IMR-90 (cell line): ENCODE measurements at places on chromosomes 1 and 21. TPM values are rescaled to one million over a fixed set of nuclear protein-coding genes. Genes with fewer than 3 reads are reported as not detected.

- DNase-seq, result no peak
Observed at GRCh38 chr1:151991663-151992302, 1.9 kb downstream of the S100A10 start.

- DNase-seq, result peak; percentile 76
Observed at GRCh38 chr1:160256396-160257046, 5.8 kb downstream of the DCAF8 start.

GRCh38 chr1:203185585-203185984, 919 bp downstream of the CHI3L1 start:
- no peak for DNase-seq

DNA sequence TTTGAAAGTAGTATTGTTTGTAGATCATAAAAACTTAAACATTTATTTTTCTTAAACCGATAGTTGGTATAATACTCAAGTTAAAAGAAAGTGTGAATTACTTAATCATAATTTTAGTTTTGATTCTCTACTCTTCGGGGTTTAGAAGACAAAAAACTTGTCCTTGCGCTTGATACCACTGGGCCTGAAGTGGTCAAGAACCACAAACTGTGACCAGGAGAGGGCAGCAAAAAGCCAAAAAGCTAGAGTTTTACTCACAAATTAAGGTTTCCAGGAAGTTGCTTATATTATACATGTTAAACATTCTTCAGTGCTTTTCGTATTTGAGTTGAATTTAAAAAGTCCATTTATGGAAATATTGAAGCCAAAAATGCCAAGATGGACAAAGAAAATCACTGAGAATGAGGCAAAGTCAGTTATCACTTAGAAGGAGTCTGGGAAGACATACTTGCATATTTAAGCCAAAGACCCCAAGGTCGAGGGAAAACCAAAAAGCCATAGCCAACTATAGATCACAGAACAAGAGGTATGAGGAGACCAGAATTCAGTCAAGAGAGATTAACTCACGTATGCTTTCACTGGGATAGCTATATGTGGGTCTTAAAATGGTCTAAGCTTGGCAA, 34.2 kb downstream of the EFCAB7 start:
- DNase-seq, result peak; percentile 67

DNA sequence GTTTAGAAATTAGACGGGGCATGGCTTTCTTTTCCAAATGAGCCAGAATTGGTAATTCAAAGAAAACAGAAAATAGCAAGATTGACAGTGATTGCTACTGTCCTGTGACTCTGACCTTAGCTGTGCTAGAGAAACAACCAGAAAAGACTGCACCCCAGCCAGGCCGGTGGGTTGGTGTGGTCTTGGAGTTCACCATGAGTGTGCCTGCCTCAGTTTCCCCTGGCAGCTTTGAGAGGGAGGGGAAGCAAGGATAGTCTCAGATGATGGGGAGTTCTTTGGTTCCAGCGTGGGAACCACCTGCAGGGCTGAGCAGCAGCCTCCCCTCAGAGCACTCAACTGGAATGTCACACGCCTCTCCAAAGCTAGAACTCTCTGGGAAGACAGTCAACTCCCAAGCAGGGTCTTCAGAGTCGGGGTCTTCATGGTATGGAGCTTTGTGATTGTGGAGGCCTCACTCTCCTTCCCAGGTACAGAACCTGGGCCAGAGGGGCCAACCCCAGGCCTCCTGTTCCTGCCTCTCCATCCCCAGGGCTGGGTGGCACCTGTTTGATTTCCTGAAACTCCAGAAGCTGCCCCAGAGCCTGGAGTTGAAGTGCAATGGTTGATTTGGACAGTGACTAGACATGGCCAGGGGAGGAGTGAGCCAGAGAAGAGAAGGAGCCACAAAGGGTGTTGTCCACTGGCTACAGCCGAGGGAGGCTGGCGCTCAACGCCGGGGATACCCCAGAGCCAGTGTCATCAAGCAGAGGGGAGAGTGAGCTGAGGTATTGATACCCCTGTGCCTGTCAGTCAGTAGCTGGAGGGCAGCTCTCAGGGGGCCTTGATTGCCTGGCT, 35.7 kb downstream of the SIM2 start:
- DNase-seq, result no peak

DNA sequence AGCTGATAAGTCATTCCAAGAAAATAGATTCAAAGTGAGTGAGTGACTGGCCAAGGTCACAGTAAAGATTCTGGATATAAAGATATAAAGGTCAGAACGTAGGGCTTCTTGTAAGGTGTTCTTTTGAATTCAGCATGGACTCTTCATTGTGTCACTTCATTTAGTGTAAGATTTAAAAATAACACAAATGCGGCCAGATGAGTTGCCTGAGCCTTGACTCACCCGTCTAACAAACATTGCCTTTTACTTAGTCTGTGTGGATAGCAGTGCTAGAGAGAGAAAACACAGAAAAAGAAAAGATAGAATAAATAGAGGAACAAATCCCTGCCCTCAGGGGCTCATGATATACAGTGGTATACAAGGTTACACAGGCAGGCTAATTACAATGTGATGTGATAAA, 223.4 kb downstream of the PLPP3 start:
- DNase-seq, result peak; percentile 35

The KCNT2 gene
- polyA plus RNA-seq, result 0.17 and 0.22 TPM in 2 replicates

The AIRE gene
- polyA plus RNA-seq, result 0.03 and 0.05 TPM in 2 replicates

The BCAR3 gene
- 41.4 and 47.9 TPM in 2 replicates for polyA plus RNA-seq
